CD4-positive, alpha-beta T cell treated with Interleukin-4 for 4 hours (primary cell): ENCODE measurements at places on chromosomes 1 and 21.

GRCh38 chr1:87950369-87950768 is 621.7 kb downstream of the LMO4 start:
- DNase-seq: no peak

GRCh38 chr1:214808845-214809460 is 206.0 kb downstream of the CENPF start:
- no peak for DNase-seq

DNA sequence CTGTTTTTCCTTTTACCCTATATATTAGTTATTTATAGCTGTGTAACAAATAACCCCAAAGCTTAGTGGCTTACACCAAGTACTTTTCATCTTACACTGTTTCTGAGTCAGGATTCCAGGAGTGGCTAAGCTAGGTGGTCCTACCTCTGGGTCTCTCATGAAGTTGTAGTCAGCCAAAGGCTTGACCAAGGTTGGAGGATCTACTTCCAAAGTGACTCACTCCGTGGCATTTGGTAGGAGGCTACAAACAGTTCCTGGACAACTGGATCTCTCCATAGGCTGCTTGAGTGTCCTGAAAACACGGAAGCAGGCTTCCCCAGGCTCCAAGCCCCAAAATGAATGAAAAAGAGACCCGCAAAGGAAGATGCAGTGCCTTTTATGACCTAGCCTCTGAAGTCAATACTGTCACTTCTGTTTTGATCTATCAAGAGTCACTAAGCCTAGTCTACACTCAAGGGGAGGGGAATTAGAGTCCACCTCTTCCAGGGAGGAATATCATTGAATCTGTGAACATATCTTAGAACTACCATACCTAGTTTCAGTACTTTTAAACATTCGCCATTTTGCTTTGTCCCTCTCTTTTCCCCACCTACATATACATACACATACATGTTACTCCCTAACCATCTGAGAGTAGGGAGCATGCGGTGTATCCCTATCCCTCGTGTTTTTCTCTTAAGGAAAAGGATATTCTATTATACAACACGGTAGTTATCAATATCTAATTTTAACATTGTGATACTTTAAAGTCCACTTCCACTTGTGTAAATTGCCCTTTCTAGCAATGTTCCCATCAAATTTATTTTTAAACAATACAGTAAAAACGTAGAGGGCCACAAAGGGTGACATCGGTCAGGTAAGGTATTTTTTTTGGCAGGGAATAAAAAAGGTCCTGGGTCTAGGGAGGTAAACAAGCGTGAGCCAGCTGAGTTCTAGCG is 67.2 kb downstream of the SLC35A3 start:
- no peak for DNase-seq

DNA sequence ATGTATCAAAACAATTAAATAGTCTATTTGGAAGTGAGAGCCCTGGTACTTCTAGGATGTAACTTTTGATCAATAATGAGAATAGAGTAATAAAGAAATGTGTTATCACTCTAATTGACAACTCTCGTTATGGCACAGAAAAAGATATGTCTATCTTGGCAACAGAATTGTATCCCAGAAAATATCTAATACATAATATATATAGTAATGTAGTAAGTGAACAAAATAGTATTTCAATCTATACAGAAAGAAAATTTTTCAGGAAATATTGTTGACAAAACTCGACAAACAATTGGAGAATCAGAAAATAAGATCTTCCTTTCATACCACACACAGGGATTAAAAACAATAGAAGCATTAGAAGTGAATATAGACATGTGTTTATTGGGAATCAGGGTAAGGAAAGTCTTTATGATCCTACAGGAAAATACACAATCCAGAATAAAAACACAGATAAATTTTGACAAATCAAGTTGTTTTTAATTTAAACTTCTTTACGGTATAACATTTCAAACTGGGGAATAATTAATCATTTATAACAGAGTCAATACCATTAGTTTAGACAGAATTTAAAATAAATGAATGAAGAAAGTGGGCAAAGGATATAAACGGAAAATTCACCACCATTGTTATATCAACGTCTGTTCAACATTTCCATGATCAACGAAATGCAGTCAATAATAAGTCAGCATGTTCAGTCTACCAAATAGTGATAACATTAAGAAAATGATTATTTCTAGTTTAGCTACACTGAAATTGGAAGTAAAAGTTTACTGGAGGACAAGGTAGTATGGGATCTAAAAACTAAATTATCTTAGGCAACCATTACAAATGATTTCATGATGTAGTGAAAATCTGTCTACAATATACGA is 1526.5 kb upstream of the TPTE start:
- DNase-seq: no peak

DNA sequence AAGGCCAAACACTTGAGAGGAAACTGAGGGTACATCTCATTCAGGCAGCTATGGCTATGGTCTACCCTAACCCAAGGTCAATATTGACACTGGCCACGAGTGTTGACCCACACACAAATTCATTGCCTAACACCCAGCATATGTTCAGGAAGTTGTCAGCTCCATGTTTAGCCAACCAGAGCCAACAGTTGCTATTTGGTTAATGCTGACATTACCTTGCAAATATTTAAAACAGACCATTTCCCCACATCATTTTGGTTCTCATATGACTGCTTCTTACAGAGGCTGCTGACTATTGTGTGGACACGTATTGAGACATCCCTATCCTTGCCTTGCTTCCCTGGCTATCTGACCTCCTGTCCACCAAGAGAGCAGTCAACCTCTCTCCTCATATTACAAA is 97.3 kb downstream of the LMX1A start:
- no peak for DNase-seq

GRCh38 chr1:40315795-40316594 is 1.1 kb downstream of the COL9A2 start:
- no peak for DNase-seq

GRCh38 chr21:20882462-20883407 is 115.5 kb upstream of the NCAM2 start:
- no peak for DNase-seq

- no peak for DNase-seq
Measured at GRCh38 chr1:239954836-239955235, 136.8 kb upstream of the FMN2 start.

DNA sequence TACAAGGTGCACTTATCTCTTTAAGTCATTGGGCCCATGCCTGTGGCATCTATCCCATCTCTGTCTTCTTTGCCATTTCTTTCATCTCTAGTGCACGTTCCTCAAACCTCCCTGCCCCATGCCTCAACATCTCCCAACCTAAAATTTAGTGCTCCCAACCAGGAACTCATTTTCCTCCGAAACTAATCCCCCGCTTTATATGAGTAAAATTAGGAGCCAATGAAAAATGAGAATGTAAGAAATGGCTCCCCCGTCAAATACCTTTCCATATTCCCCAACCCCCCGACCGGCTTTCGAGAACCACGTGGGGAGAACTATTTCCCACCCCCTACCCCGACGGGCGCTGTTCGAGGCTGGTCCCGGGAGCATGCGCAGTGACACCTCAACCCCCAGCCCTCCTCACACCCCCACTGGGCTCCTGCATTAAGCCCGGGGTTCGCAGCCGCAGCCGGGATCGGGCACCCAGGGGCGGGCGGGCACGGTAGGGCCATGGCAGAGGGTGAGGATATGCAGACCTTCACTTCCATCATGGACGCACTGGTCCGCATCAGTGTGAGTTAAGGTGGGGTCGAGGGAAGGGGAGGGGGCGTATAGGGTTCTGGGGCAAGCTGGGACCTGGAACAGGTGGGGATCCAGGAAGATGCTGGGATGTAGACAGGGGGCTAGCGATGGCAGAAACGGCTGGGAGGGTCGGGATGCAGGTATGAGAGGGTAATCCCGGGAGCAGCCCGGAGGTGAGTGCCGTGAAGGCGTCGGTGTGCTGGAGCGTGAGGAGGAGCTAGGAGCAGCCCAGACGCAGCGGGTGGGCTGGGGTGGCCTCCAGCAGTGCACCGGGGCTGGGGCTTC is at the start of gene TRIM46:
Gene TRIM46 (plus strand): TSS at position 372 of the 846 bp plus-strand sequence. CDS start 118 bp downstream, at position 490.
- peak; percentile 83 for DNase-seq

- no peak for DNase-seq
Measured at GRCh38 chr21:38379147-38379546, 119.1 kb downstream of the ERG start.

DNA sequence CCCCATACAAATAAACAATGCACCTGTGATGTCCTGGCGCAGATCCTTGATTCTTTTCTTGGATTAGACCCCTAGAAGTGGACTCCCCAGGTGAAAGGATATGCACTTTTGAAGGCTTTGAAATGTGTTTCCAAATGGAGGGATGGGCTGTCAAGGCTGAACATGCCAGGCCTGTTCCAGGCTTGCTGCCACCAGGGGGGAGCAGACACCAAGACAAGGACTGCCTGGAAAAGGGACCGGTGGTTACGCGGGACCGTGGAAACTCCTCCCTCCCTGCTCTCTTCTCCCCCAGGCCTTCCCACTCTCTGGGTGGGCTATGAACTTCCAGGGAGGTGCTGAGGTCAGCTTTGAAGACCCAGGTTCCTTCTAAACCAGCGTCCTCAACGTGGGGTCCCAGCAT is 12.7 kb downstream of the C1QB start:
- no peak for DNase-seq

DNA sequence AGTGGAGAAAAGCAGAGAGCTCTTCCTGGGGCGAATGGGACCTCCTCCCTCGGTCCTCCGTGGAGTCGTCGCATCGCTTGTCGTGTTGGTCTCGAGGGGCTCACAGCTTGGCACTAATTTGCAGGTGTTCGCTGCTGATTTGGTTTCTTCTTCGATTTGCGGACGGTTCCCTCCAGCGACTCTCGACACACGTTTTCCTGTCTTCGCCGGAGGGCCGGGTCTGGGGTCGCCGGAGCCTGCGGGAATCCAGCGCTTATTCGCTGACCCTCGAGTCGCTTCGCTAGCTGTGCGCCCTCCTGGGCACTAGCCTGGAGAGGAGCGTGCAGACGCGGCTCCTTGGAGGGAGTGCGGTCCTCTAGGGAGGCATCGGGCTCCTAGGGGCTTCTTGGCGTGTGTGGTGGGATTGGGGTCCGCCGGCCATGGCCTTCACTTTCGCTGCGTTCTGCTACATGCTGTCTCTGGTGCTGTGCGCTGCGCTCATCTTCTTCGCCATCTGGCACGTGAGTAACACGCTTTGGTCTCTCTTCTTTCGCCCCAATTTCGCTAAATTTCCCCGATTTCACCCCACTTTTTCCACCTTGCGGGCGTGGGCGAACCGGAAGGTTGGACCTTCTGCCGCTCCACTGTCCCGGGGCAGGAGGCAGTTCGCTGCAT is 766 bp downstream of the CNIH3 start:
- DNase-seq: no peak

DNA sequence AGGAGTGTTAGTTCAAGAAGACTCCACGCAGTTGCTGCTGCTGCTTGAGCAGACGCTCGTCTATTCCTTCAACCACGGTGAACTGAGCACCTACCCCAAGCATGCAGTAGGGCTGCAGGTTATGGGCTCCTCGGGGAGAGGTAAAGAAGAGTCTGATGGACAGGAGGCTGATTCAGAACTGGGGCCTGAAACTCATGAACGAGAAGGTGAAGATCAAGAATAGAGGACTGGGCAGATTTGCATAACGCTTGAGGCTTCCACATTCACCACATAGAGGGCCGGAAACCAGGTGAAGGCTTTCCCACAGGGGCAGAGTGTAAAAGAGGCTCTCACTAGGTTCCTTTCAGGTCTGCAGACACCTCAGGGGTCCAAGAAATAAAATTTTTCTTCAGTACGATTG is 9.1 kb downstream of the ABCA4 start:
- DNase-seq: no peak

GRCh38 chr1:89444791-89445190 is 79.8 kb upstream of the LRRC8B start:
- DNase-seq: no peak

- DNase-seq: no peak
Measured at GRCh38 chr1:209367061-209367772, 216.3 kb upstream of the CAMK1G start.

- DNase-seq: no peak
Measured at GRCh38 chr21:34926803-34927467, 122.2 kb downstream of the RUNX1 start.

DNA sequence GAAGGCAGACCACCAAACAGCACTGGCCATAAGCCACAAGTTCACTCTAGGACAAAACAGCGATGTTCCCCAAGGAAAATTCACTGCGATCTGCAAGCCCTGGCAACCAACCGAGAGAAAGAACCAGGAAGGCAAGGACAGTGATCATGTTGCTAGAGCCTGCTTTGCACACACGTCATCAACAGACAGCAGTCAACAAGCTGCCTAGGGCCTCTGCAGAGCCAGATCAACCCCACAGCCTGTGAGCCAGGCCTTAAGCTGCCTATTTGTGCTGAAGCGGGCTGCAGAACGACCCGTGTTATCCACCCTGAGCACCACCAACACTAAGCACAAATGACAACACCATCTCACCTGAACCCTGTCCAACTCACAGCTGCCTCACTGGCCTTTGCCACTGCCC is 6.2 kb upstream of the YRDC start:
- no peak for DNase-seq

GRCh38 chr1:30575066-30575465 is 148.3 kb downstream of the MATN1 start:
- no peak for DNase-seq

DNA sequence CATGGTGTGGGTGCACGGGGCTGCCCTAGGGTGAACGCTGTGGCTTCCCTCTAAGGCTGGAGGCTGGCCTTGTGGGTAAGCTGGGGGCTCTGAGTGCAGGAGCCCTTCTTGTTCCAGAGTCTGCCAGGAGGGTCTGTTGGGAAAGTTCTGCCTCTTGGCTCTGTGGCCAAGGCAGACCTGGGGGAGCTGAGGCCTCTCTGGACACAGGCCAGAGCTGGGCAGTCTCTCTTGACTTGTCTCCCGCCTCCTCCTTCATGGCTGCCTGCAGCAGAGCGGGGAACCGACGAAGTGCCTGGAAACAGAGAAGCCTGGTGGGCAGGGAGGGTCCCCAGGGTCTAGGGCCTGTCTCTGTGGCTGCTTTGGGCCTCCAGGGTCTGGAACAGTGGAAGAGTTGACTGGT is 30.3 kb upstream of the PEX10 start:
- DNase-seq: no peak

DNA sequence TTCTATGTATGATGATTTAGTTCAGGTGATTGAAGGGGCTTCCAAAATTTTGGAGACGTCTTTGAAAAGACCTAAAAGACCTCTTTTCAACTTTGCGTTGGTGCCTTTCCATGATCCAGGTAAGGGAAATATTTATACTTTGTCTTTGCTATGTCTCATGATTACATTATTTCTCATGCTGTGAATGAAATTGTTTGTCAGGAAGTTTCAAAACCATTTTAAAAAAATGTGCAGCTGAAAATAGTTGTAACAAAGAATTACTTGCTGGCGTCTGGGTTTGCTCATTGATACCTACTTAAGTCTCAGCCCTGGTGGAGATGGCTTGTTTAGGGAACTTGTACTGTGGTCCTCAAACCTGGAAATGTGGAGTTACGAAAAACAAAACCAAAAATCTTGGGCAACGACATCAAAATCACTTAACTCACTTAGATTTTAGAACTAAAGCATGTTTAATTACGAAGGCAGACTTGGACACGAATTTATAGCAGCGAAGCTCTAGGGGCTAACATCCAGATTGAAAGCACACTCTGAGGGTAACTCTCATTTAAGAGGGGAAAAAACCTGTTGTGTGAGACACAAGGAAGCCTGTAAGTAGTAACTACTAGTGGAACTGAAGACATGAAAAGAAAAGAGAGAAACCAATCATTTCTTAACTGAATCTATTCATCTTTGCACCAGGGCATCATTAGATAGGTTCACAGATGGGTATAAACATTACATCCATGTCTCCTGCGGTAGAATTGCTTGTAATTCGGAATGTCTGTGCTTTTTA is 924 bp downstream of the HMCN1 start:
- DNase-seq: no peak

- DNase-seq: no peak
Measured at GRCh38 chr1:38082769-38083263, 36.2 kb upstream of the POU3F1 start.

GRCh38 chr1:200658037-200658818 is 11.5 kb downstream of the DDX59 start:
- DNase-seq: no peak

GRCh38 chr1:169697755-169698154 is 13.7 kb downstream of the SELL start:
- no peak for DNase-seq
